ENCODE measurements at places on chromosomes 1 and 21.
A peak's percentile ranks its signal among the peaks of the same experiment; 100 is the strongest.

DNA sequence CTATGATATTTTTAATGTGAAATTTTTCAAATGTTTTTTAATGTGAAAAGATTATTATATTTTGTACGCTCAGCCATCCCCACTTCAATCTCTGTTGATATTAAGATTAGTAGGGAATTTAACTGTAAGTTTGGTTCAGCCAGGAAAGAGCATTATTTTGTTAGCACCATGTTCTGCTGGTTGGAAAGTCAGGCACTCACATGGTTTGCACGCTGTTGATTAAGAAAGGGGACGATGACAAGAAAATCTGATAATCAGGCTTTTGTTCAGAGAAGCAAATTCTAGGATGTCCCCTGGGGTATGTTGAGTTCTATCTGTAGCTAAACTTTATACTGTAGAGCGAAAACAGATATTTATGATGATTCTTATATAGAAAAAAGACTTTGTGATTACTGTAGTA is 115.1 kb downstream of the OSBPL9 start:
- no peak for DNase-seq

GRCh38 chr1:14138135-14138506 is 438.1 kb downstream of the PRDM2 start:
- DNase-seq, result no peak

DNA sequence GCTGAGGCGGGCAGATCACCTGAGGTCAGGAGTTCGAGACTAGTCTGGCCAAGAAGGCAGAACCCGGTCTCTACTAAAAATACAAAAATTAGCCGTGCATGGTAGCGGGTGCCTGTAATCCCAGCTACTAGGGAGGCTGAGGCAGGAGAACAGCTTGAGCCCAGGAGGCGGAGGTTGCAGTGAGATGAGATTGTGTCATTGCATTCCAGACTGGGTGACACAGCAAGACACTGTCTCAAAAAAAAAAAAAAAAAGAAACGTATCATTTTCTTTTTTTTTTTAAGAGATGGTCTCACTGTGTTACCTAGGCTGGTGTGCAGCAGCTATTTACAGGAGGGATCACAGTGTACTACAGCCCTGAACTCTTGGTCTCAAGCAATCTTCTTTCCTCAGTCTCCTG is 47.3 kb downstream of the ITGB3BP start:
- no peak for DNase-seq

GRCh38 chr1:5746611-5747425 is 245.4 kb downstream of the NPHP4 start:
- DNase-seq, result peak; percentile 13

- no peak for DNase-seq
These were observed 2.1 kb downstream of the MYBPH start for GRCh38 chr1:203173566-203173965.

- no peak for DNase-seq
These were observed 5.1 kb downstream of the FNDC7 start for GRCh38 chr1:108717774-108718316.

DNA sequence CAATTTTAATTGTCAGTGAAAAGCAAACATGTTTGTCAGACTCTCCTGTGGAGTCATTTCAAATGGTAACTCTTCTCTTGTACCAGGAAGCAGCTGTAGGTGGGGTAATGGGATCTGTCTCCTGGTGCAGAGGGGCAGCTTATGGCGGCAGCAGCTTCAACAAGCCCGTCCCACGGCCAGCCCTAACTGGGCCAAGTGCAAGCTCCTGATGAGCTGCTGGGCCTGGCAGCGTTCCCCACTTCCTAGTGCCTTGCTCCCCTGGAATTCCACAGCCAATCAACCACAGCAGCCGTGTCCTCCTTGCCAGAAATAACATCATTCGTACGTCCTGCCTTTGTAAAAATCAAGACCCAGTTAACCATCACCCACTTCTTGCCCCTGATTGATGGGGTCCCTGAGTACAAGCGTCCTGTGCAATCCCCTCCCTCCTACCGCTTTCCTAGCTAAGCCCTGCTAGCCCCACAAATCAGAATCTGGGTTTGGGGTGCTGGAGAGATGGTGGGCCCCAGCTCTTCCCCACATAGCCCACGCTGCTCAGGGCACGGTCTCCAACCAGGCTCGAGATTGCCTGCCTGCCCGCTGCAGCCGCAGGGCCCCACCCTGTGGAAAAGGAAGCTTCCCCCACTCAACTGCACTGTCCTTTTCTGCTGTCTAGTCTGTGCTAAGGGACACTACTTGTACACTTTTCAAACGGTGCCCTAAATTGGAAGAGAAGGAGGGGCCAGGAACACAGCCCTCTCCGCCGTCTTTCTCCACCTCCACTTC is 61.2 kb downstream of the TOR1AIP2 start:
- DNase-seq, result no peak

Measured in activated T-cell treated with anti-CD3 and anti-CD28 coated beads, Interleukin-2, amount 50 U/mL, for 24 hours (primary cell).